AG20443 (cell line): ENCODE measurements at places on chromosomes 6 and 20.

DNA sequence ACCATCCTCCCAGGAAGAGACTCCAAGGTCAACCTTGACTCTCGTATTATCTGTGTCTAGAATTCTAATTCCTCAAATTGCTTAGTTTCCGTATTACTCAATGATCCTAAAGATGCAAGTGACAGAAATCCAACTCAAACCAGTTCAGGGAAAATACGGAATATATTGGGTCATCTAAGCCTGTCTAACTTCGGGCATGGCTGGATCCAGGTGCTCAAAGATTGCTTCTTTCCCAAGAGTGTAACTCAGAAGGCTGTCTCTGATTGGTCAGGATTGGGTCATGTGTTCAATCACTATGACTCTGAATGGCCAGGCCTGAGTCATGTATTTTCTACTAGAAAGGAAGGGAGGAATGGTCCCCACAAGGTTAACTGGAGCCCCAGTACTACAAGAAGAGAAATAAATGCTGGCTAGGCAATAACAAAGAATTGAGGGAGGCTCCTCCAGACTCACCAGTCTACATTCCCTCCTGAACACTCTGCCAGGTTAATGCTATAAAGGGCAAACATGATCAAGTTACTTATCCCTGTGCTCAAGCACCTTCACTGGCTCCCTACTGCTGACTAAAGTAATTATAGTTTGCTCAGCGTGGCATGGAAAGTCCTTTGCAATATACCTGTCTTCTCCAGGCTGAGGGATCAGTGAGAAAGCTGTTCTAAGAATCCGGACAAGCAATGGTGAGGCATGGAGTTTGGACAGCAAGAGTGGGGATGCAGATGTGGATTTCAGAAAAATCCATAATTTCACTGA is 15.4 kb upstream of the PREX1 start:
- DNase-seq, result no peak

DNA sequence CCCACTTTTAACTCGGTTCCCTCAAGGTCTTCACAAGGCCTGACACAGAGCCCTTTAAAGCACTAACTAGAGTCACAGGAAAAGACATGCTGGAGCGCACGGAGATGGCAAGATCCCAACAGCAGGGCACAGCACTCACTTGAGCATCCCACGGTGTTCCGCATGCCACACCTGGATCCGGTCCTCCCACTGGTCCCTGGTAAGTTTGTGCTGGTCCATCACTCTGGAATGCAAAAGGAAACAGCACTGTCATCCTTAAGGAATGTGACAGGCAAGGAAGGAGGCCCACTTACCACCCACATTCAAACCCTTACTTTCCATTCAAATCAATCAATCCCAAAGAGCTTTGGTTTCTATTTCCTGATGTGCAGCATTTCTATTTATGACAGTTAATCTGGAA is 34.7 kb downstream of the EZR start:
- DNase-seq, result peak; percentile 32

DNA sequence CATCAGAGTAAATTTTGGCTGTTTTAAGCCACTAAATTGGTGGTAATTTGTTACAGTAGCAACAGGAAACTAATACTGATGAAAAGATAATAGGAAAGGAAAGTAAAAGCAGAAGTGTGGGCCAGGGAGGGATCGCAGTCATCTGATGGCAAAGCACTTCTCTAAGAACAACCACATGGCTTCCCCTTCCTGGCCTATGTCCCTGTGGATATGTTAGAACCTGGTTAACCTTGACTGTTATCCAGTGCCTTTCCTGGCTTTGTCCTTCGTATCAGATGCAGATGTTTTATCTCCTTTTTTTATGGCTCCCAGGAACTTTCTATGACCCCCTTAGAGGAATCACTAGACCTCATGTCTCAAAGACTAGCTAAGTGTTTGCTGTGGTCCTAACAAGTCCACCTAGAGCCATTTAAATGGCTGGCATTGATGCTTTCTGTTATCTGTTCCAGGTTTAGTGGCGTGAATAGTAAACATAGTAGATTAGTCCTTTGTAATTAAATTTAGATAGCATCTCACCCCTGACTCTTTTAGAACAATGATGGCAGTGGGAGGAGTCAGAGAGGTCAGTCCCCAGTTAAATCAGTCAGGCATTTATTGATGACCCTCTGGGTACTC is 79.2 kb upstream of the PHACTR2 start:
- no peak for DNase-seq

- DNase-seq, result no peak
These were observed 123.4 kb downstream of the LY86 start for GRCh38 chr6:6711832-6712448.

DNA sequence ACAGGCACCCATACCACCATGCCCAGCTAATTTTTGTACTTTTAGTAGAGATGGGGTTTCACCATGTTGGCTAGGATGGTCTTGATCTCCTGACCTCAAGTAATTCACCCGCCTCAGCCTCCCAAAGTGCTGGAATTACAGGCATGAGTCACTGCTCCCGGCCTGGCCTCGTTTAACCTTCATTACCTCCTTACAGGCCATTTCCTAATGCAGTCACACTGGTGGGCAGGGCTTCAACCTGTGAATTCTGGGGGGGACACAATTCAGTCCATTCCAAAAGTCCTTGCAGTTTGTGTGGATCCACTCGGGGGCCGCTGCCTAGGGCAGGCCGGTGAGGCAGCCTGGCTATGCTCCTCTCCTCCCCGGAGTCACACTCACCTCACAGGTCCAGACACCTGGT is 112.4 kb upstream of the SNX9 start:
- no peak for DNase-seq

- peak; percentile 85 for DNase-seq
These were observed 700 bp downstream of the GFOD1 start for GRCh38 chr6:13486679-13487121.

DNA sequence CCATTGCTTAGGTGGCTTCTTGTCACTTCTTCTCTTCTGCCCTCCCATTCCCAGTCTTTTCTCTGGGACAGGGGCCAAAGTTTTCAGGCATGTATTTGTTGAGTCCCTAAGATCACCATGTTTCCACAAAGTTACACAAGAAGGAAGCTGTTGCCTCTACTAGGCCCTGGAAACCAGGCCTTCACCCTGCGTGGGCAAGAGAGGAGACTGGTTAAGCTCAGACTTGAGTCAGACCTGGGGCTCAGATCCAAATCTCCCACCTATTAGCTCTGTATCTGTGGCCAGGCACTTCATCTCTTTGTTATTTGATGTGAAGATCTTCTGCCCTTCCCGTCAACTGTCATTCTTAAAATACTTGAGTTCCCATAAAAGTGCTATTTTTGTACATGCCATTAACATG is 154.6 kb downstream of the SASH1 start:
- peak; percentile 43 for DNase-seq

DNA sequence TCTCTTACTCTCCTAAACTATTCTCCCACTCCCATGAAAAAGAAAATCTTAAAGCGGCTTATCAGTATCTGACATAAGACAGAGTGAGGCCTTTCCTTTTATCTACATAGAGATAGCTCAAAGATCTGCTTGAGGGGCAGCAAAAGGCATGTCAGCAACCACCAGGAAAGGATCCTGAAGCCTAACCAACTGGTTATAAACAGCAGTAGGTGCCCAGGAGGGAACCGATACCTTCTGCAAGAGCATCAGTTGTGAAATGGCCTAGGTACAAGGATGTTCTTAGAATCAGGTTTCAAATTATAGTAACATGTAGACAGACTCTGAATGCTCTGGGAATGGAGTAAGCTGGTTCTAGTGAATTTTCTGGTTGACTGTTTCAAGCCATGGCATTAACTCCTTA is 21.4 kb downstream of the JARID2 start:
- no peak for DNase-seq

GRCh38 chr20:4573564-4574355 is 147.9 kb upstream of the PRND start:
- peak; percentile 79 for DNase-seq

- DNase-seq, result no peak
These were observed 1.4 kb downstream of the RAET1E start for GRCh38 chr6:149896491-149896890.

GRCh38 chr20:32957459-32957858 is 46.8 kb downstream of the SUN5 start:
- no peak for DNase-seq

DNA sequence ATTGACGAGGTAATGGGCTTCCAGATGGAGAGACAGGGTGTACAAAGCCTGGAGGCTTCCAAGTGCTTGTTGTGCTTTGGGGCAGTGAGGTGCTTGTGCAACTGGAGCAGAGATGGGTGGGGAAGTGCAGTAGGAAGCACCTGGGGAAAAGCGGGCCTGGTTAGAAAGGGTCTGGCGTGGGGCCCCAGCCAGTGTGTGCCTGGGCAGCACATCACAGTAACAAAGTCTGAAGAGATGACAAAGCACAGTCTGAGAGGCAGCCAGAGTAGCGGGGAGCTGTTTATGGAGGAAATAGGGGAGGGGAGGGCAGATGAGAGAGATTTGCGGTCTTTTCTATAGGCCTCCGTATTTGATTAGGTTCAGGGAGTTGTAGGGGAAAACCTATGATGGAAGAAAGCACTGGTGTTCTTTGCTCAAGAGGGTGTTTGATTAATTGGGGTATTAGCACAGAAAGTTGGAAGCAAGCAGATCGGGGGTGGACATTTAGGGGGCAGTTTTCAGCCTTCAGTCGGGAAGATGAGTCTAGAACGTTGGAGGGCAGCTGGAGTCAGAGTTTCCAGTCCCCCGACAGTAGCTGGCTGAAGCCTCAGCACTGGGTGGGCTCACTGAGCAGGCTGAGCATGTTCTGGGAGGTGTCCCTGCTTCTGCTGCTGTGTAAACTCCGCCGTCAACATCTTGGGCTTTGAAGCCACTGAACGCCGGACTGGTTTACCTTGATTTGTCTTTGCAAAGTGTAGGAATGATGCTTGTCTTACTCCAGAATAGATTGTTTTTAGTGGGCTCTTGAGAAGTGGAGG is 15.5 kb upstream of the MROH8 start:
- DNase-seq, result no peak

DNA sequence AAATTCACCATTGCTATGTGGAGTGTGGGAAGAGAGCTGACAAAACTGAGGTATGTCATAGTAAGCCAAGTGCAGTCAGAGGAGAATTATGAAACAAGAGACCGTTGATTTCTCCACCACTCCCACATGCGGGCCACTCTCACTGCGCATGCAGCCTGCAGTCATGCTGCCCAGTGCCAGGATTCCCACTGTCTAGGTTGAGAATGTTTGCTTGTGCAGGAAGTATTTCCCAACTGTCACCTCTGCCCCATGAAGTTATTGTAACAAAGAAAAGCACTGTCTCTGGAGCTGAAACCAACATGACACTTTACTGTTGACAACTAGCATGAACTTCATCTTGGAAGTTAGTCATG is 18.7 kb upstream of the SFT2D1 start:
- DNase-seq, result peak; percentile 58

- DNase-seq, result no peak
These were observed 5.0 kb downstream of the BRD2 start for GRCh38 chr6:32973144-32974015.

- DNase-seq, result peak; percentile 15
These were observed 32.4 kb upstream of the HINT3 start for GRCh38 chr6:125924169-125924568.

DNA sequence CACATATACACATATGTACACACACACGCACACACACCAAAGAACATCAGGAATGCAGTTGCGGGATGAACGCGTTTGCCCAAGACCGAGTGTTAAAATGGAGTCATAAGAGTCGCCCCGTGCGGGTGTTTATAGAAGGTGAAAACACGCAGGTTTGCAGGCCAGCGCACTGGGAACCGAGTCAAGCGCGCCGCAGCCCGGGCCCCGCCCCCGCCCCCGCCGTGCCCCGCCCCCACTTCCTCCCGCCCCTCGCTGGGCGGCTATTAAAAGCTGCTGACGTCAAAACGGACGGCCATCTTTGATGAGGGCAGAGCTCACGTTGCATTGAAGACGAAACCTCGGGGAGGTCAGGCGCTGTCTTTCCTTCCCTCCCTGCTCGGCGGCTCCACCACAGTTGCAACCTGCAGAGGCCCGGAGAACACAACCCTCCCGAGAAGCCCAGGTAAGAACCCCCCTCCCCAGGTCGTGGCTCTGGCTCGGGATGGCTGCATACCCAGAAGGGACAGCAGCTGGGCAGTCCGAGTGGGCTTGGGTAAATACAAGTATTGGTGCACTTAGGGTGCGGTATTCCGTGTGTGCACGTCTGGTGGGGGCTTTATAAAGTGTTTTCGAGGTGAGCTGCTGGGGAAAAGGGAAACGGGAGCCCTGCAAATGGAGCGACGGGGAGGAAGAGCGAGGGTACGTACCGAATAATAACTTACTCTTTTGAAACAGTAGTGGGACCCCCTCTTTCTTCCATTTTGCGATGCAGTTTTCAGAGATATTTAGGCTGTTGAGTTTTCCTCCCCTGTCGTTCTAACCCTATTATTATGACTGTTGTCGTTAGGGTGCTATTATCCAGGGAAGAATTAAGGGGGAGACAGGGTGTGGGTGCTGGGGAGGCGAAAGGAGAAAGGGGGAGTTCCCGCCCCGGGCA is at the start of gene SNAP25:
Gene SNAP25 (plus strand): TSS at position 295 of the 916 bp plus-strand sequence. CDS start 56,662 bp downstream, outside the sequence.
- peak; percentile 45 for DNase-seq
